ENCODE measurements at places on chromosomes 6 and 20.

GRCh38 chr6:10141746-10142443, 273.0 kb downstream of the TFAP2A start:
- DNase-seq, result no peak
- H3K27ac ChIP-seq, result no peak overlapping the region
- H3K4me1 ChIP-seq, result peaks cover 25% of the 10 kb centered on the region
- no peaks in the 10 kb centered on the region for H3K27me3 ChIP-seq

DNA sequence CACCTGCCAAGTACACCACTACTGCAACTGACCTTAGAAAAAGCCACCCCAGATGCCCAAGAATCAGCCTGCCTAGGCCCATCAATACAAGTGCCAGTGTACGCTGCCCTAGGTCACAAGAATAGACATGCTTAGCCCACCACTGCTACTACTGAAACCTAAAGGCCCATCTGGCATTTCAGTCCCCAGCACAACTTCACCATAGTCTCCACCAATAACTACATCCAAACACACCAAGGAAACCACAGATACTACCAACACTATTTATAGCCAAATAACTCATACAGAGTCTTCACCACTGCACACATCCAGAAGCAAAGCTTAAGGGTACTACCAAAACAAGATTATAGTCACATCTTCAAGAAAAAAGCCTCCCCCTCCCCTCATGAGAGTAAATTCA, 28.2 kb downstream of the TREML4 start:
- H3K36me3 ChIP-seq, result no peaks in the 10 kb centered on the region
- DNase-seq, result no peak
- no peak overlapping the region for H3K27ac ChIP-seq

DNA sequence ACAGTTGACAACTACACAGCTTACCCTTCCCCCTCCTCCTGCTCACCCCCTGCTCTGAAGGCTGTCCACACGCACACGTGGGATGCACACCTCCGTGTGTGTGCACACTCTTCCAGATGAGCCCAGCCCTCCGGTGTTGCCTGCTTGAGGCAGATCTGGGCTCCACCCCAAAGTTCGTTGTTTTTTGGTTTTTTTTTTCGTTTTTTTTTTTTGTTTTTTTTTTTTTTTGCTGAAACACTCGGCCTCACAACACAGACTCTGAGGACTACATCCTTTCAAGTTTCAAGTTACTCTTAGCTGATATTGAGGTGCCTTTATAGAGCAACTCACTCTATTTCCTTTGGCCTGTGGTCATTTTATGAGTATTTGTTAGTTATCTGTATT, 88.2 kb downstream of the RREB1 start:
- H3K4me1 ChIP-seq, result peaks cover 23% of the 10 kb centered on the region
- H3K36me3 ChIP-seq, result peaks cover 16% of the 10 kb centered on the region
- no peaks in the 10 kb centered on the region for H3K27me3 ChIP-seq

- no peak overlapping the region for H3K27ac ChIP-seq
- no peak for DNase-seq
- no peak overlapping the region for H3K4me3 ChIP-seq
- H3K27me3 ChIP-seq, result no peaks in the 10 kb centered on the region
- no peaks in the 10 kb centered on the region for H3K36me3 ChIP-seq
- peaks cover 16% of the 10 kb centered on the region for H3K4me1 ChIP-seq
Measured at GRCh38 chr20:51062065-51062464, 39.2 kb upstream of the KCNG1 start.

All from WTC11 (cell line).